Caco-2 (cell line): ENCODE measurements at places on chromosomes 1 and 21. TPM values are rescaled to one million over a fixed set of nuclear protein-coding genes. Genes with fewer than 3 reads are reported as not detected.

The ACKR1 gene
- total RNA-seq = not detected in 2 replicates

The CFHR4 gene
- not detected in 2 replicates for total RNA-seq

DNA sequence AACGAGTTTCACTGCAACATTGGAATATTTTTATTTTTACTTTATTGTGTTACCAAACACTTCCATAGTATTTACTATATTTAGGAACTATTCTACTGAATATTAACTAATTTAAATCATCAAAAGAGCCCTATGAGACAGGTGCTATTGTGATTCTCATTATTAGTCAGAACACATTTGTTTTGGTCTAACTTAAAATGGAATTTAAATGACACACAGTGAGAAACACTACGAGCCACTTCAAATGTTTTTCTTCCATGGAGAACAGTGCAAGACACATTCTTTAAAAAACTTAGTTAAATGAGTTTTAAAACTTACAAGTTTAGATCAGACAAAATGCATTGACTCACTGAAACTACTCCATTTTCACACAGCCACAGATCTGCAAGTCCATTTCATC is 6.6 kb upstream of the TRAF3IP3 start:
- H3K4me1 ChIP-seq = peaks cover 19% of the 10 kb centered on the region
- H3K4me3 ChIP-seq = no peak overlapping the region
- no peaks in the 10 kb centered on the region for H3K27me3 ChIP-seq

The CNR2 gene
- total RNA-seq = not detected in 2 replicates

The ADCY10 gene
- total RNA-seq = 1.3 and 1.7 TPM in 2 replicates

The TMEM52 gene
- 5.8 and 6.4 TPM in 2 replicates for total RNA-seq

DNA sequence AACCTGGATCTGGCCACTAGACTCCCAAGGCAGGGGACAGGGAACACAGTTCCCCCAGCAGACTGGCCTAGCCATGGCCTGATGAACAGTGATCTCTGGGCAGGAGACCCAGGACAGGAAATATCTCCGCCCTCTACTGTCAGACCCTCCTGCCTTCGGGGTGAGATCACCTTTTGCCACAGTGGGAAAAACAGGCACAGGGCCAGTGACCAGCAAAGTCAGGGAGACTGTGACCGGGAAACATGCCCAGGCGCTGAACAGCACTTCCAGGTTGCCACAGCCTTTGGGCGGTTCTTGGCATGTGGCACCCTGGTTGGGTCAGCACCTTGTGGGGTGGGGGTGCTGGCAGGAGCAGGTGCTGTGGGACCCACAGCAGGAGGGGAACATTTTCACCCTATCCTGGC is 8.9 kb upstream of the ZNF669 start:
- H3K36me3 ChIP-seq = no peaks in the 10 kb centered on the region
- peaks cover 6% of the 10 kb centered on the region; the same call in 1 of the 2 replicates for H3K4me1 ChIP-seq
- H3K27ac ChIP-seq = no peak overlapping the region
- H3K4me3 ChIP-seq = no peak overlapping the region
- DNase-seq = no peak

The CRABP2 gene
- 27.1 and 30.6 TPM in 2 replicates for total RNA-seq

DNA sequence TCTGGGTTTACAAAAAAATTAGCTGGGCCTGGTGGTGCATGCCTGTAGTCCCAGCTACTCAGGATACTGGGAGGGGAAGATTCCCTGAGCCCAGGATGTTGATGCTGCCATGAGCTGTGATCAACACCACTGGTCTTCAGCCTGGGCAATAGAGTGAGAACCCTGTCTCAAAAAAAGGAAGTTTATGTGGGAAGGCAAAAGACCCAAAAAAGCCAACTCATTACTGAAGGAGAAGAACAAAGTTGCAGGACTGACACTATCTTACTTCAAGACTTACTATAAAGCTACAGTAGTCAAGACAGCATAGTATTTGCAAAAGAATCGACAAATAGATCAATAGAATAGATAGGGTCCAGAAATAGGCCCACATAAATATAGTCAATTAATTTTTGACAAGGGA is 9.2 kb upstream of the PTGS2 start:
- no peaks in the 10 kb centered on the region for H3K27me3 ChIP-seq
- no peaks in the 10 kb centered on the region for H3K4me1 ChIP-seq
- no peaks in the 10 kb centered on the region for H3K36me3 ChIP-seq
- DNase-seq = no peak
- H3K4me3 ChIP-seq = no peak overlapping the region

The MAP3K7CL gene
- 8.2 and 9.9 TPM in 2 replicates for total RNA-seq

The CHI3L1 gene
- total RNA-seq = 199 and 235 TPM in 2 replicates

- no peak overlapping the region for H3K27ac ChIP-seq
- DNase-seq = no peak
- no peaks in the 10 kb centered on the region for H3K36me3 ChIP-seq
- H3K4me1 ChIP-seq = no peaks in the 10 kb centered on the region
Measured at GRCh38 chr1:201557572-201557958, 18.6 kb downstream of the NAV1 start.

The CHODL gene
- 0.16 TPM in 1 of 2 replicates, not detected in the other for total RNA-seq

The SPRR2B gene
- total RNA-seq = not detected in 2 replicates

The NES gene
- total RNA-seq = 18.0 and 22.7 TPM in 2 replicates

DNA sequence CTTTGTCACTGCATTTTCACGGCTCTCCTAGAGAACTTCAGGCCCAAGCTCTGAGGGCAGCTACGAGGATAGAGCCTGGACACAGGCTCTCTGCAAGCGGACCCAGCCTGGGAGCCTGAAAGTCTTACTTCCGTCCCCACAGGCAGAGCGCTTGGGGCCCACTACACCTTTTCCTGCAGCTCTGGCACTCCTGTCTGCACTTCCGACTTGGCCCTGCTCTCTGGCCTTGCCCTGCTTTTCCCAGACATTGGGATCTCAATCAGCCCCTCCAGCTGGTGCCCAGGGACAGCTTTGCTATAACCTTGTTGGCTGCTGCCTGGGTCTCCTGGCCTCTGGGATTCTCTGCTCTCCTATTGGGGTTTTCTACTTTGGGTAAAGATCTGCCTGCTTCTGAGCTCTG is 27.6 kb downstream of the WNT4 start:
- no peaks in the 10 kb centered on the region; the same call in none of the 2 replicates for H3K36me3 ChIP-seq
- H3K4me3 ChIP-seq = no peak overlapping the region
- H3K27ac ChIP-seq = peak overlapping the region; percentile 1
- DNase-seq = no peak

DNA sequence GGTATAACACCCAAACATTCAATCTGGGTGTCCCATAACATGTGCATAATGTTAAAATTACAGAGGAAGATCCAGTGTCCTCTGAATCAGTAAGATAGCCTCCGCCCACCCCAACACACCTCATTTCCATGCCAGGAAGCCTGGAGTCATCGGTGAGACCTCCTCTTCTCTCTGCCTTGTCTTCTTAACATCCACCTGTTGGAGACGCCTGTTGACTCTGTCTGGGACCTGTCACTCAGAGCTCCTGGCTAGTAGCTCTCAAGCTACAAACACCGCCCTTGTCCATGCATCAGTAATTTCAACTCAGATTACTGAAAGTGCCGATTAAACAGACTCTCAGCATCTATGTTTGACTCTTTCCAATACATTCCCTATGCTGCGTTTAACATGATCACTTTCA is 27.4 kb downstream of the KCNJ15 start:
- no peak overlapping the region for H3K4me3 ChIP-seq
- H3K27ac ChIP-seq = no peak overlapping the region
- H3K4me1 ChIP-seq = no peaks in the 10 kb centered on the region
- no peaks in the 10 kb centered on the region for H3K36me3 ChIP-seq

- no peaks in the 10 kb centered on the region for H3K27me3 ChIP-seq
- no peaks in the 10 kb centered on the region for H3K4me1 ChIP-seq
- H3K4me3 ChIP-seq = no peak overlapping the region
- H3K27ac ChIP-seq = no peak overlapping the region
Measured at GRCh38 chr1:108211014-108211413, 10.9 kb upstream of the SLC25A24 start.

DNA sequence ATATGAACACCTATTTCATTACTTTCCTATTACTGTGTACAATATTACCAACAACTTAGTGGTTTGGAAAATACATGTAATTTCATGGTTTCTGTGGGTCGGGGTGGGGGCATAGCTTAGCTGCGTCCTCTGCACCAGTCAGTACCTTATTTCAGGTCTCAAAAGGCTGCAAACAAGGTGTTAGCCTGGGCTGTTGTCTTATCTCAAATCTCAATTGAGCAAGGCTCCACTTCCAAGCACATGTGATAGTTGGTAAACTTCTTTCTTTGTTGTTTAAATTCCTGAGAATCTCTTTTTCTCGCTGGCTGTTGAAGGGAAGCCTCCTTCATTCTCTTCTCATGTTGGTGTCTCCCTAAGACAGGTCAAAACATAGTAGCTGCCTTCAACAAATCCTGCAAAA is 485.4 kb downstream of the AMY1C start:
- no peaks in the 10 kb centered on the region for H3K27me3 ChIP-seq
- no peak for DNase-seq
- no peak overlapping the region for H3K27ac ChIP-seq
- no peaks in the 10 kb centered on the region for H3K4me1 ChIP-seq
- H3K4me3 ChIP-seq = no peak overlapping the region

- no peaks in the 10 kb centered on the region for H3K36me3 ChIP-seq
- peak overlapping the region; percentile 99 for H3K27ac ChIP-seq
- peak; percentile 66 for DNase-seq
- 0 out of 2 replicates have a peak, but pooled peaks cover 7% of the 10 kb centered on the region for H3K4me1 ChIP-seq
- no peaks in the 10 kb centered on the region for H3K27me3 ChIP-seq
Measured at GRCh38 chr1:27724961-27725373, 794 bp upstream of the FAM76A start.

DNA sequence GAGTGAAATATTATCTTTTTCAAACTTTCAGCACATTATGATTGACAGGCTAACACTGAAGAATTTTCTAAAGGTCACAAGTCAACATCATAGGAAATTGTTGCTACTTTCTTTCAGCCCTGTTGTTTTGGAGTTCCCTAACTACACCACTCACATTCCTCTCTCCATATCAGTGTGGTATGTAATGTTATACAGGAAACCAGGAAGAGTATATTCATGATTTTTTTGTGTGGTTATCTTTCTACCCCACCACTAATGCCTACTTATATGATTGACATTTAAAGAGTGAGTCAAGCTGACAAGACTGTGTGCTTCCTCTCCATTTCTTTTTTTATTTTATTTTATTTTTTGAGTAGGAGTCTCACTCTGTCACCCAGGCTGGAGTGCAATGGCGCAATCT is 47.8 kb upstream of the PRDM2 start:
- H3K27ac ChIP-seq = no peak overlapping the region
- H3K36me3 ChIP-seq = no peaks in the 10 kb centered on the region
- H3K4me3 ChIP-seq = no peak overlapping the region
- no peaks in the 10 kb centered on the region for H3K27me3 ChIP-seq
- no peak for DNase-seq

GRCh38 chr21:42460391-42461184 is 35.4 kb downstream of the RSPH1 start:
- no peaks in the 10 kb centered on the region for H3K27me3 ChIP-seq
- no peaks in the 10 kb centered on the region for H3K36me3 ChIP-seq
- peaks cover 30% of the 10 kb centered on the region for H3K4me1 ChIP-seq
- H3K27ac ChIP-seq = no peak overlapping the region
- peak; percentile 17 for DNase-seq

- H3K27ac ChIP-seq = peak within 1 kb of the TSS; percentile 70
- H3K4me1 ChIP-seq = 0 out of 2 replicates have a peak, but pooled peaks cover 3% of the 10 kb centered on the region
- peak; percentile 62 for DNase-seq
- no peaks in the 10 kb centered on the region for H3K36me3 ChIP-seq
- H3K4me3 ChIP-seq = peak within 1 kb of the TSS; percentile 82
Measured at GRCh38 chr1:78045926-78046778, at the start of gene GIPC2. Gene GIPC2 (plus strand): TSS chr1:78045966. CDS start chr1:78046095, 129 bp downstream.

The TMEM240 gene
- total RNA-seq = 1.0 and 1.2 TPM in 2 replicates

DNA sequence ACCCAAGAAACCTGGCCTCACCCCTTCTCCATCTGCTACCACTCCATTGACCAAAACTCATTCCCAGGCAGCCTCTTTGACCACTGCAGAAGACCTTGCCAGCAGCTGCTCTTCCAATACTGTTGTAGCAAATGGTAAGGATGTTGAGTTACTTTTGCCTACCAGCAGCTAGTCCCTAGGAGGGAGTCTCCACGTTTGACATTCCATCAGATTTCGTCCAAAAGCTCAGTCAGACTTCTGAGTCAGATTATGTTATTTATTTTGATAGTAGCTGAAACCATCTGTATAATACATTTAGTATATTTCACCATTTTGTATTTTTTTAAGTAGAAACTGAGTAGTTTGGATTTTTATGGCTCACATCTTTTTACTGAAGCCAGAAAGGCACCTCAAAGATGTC is 51.5 kb upstream of the WNT2B start:
- no peaks in the 10 kb centered on the region for H3K36me3 ChIP-seq
- H3K27me3 ChIP-seq = no peaks in the 10 kb centered on the region
- H3K27ac ChIP-seq = no peak overlapping the region
- H3K4me1 ChIP-seq = no peaks in the 10 kb centered on the region
- H3K4me3 ChIP-seq = no peak overlapping the region

- no peaks in the 10 kb centered on the region for H3K27me3 ChIP-seq
- peaks cover under 1% of the 10 kb centered on the region; the same call in 1 of the 2 replicates for H3K4me1 ChIP-seq
- no peak for DNase-seq
- H3K4me3 ChIP-seq = no peak overlapping the region
- no peak overlapping the region for H3K27ac ChIP-seq
- H3K36me3 ChIP-seq = no peaks in the 10 kb centered on the region
Measured at GRCh38 chr1:44543064-44543744, 131.1 kb downstream of the TMEM53 start.

- peak; percentile 90 for DNase-seq
- no peaks in the 10 kb centered on the region for H3K36me3 ChIP-seq
- H3K4me3 ChIP-seq = peak within 1 kb of the TSS; percentile 69
- H3K27me3 ChIP-seq = no peaks in the 10 kb centered on the region
- peak within 1 kb of the TSS; percentile 89 for H3K27ac ChIP-seq
Measured at GRCh38 chr1:183185941-183186490, at the start of gene LAMC2. Gene LAMC2 (plus strand): TSS chr1:183186264. CDS start chr1:183186353, 89 bp downstream.

- no peaks in the 10 kb centered on the region for H3K36me3 ChIP-seq
- no peak for DNase-seq
- no peaks in the 10 kb centered on the region for H3K4me1 ChIP-seq
- no peak overlapping the region for H3K4me3 ChIP-seq
- no peak overlapping the region for H3K27ac ChIP-seq
Measured at GRCh38 chr21:28693476-28693875, 299.2 kb downstream of the LTN1 start.

DNA sequence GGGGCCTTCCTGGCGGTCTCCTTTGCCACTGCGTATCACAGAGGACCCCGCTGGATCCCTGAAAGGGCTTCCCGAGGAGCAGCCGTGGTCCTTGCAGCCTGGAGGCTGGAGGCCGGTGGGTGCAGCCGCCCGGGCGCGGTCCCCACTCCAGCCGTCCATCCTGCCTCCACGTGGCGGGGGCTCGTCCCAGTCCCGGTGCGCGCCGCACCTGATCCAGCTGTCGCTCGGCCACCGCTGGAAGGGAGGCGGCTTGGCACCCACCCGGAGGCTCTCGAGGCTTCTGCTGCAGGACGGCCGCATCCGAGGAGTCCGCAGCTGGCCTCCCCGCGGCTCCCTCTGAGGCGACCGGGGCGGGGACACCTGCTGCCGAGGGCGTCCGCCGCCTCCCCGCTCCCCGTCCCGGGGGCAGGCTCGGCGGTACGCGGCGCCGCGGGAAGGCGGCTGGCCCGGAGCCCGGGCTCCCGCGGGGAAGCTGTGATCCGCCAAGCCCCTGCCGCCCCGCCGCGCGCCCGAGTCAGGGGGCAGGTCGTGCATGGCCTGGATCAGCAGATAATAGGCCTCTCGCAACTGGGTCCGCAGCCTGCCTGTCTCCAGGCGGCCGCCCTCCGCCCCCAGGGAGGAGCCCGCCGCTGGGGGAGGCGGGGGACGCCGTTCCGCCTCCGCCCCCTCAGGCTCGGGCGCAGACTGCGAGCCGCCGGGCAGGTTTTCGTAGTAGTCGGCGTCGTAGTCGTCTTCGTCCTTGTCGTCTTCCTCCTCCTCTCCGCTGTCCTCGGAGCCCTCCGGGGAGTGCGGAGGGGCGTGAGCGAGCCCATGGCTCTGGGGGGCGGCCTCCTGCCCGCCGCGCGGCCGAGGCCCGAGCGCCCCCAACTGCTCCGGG is at the start of gene SYDE2:
Gene SYDE2 (minus strand): TSS at position 554 of the 877 bp plus-strand sequence. CDS start 20 bp downstream, at position 534.
- H3K27ac ChIP-seq = peak within 1 kb of the TSS; percentile 91
- H3K36me3 ChIP-seq = no peaks in the 10 kb centered on the region
- peak; percentile 90 for DNase-seq
- peaks cover 19% of the 10 kb centered on the region for H3K4me1 ChIP-seq
